GM10248 (cell line): ENCODE measurements at places on chromosomes 3 and 15.

DNA sequence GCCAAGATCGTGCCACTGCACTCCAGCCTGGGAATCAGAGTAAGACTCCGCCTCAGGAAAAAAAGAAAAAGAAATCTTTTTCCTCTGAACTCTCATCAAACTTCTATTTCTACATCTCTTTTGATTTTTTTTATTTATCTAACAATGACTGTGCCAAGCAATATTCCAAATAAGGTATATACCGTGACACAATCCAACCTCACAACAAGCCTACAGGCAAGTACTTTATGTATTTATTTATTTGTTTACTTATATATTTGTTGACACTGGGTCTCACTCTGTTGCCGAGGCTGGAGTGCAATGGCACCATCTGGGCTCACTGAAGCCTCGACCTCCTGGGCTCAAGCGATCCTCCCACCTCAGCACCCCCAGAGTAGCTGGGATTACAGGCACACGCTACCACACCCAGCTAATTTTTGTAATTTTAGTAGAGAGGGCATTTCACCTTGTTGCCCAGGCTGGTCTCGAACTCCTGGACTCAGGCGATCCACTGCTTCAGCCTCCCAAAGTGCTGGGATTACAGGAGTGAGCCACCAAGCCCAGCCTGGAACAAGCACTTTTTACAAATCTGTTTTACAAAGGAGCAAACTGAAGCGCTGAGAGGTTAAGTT lies 94.9 kb upstream of the CHD2 start:
- DNase-seq = no peak

GRCh38 chr3:155329513-155330048 lies 36.1 kb upstream of the STRIT1 start:
- no peak for DNase-seq

DNA sequence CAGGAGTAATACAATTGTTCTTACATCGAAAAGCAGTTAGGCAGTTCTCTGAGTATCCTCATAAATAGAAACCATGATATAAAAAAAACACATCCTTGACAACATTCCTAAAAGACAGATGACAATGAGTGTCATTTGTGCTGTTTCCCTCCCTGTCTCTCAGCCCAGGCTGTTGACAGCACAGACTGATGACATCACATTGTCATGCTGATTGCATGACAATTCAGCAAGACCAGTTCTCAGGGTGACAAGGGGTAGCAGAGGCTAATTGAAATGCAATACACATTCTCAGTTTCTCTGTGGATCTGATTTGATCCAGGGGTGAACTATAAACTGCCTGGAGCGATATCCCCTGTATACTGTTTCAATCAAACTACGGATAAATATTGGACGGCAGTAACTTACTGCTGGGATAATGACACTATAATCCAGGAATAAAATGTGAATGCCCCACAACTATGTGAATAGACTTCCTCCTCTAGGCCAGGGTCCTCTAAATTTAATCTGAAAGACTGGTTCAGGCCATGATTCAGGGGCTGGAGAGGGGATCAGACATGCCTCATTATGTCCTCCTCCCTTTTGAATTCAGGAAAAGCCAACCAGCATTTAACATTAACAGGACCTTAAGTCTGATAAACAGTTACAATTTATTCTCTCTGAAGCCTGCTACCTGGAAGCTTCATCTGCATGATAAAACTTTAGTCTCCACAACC lies 16.7 kb upstream of the EIF1B start:
- DNase-seq = no peak

GRCh38 chr3:42732829-42733459 lies 30.3 kb upstream of the HHATL start:
- no peak for DNase-seq

DNA sequence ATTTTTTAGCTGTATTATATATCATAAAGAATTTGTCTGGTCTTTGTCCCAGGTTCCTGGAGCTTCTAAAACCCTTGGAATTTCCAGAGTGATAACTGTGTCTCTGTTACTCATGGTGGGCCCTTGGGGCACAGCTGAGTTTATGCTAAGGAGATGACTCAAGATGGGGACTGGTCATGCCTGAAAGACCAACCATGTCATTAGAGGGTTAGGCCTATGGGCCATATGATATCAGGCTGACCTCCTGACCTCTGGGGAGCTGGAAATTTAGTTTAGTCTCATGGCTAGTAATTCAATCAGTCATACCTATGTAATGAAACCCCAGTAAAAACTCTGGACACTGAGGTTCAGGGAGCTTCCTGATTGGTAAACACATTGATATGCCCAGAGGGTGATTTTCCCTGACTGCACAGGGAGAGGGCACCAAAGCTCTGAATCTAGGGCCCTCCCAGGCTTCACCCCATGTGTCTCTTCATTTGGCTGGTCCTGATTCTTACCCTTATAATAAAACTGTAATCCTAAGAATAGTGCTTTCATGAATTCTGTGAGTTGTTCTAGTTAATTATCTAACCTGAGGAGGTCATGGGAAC lies 69.6 kb downstream of the EEFSEC start:
- DNase-seq = no peak

DNA sequence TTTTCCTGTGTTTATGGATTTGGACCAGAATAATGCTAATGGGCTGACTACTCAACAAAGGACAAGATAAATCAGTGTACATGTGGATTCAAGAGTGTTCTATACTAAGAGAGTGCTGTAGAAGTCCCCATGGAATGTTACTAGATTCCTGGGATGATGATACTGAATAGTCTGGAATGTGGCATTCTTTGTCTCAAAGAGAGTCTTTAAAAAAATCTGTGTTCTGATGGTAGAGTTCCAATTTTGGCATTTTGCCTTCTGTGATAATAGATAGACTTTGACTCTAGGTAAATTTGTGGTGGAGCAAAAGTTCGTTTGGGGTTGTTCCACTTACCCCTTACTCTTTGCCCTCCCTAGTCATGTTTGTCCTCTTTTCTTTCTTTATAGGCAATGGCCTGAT lies 43.7 kb downstream of the NMD3 start:
- DNase-seq = no peak

- no peak for DNase-seq
Measured at GRCh38 chr15:25450163-25450562, 11.3 kb upstream of the UBE3A start.

- DNase-seq = no peak
Measured at GRCh38 chr3:66486202-66486601, 14.6 kb downstream of the LRIG1 start.

DNA sequence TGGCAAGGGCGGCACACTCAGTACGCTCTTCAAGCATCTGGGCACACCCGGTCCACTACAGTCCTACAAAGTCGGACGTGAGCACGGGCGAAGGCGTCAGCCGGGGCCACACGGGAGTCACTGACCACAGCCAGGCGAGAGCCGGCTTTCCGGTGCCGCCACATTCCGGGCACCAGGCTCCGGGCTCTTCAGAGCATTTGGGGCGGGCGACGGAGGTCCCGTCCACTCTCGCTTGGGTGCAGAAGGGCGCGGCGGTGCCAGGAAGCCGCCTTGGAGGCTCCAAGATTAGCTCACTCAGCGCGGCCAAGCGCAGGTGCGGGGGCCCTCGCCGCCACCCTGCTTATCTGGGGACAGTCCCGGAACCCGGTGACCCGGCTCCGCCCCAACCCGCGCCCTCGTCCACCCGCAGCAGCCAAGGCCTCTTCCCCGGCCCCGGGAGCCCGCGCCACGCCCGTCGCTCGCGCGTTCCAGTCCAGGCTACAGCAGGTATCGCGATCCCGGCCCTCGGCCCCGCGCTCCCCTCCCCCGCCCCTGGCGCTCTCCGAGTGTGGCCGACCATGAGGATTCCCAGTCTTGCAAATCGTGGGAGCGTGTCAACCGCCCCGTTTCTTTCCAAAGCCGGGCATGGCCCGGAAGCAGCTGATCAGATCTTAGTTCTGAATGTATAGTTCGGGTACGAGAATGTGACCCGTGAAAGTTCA lies at the start of gene ADPRH:
Gene ADPRH, plus strand, starts transcription at position 127 of the 701 bp plus-strand sequence. CDS start 2,678 bp downstream, outside the sequence.
- peak; percentile 83 for DNase-seq

GRCh38 chr3:66423791-66424190 lies 77.0 kb downstream of the LRIG1 start:
- no peak for DNase-seq

DNA sequence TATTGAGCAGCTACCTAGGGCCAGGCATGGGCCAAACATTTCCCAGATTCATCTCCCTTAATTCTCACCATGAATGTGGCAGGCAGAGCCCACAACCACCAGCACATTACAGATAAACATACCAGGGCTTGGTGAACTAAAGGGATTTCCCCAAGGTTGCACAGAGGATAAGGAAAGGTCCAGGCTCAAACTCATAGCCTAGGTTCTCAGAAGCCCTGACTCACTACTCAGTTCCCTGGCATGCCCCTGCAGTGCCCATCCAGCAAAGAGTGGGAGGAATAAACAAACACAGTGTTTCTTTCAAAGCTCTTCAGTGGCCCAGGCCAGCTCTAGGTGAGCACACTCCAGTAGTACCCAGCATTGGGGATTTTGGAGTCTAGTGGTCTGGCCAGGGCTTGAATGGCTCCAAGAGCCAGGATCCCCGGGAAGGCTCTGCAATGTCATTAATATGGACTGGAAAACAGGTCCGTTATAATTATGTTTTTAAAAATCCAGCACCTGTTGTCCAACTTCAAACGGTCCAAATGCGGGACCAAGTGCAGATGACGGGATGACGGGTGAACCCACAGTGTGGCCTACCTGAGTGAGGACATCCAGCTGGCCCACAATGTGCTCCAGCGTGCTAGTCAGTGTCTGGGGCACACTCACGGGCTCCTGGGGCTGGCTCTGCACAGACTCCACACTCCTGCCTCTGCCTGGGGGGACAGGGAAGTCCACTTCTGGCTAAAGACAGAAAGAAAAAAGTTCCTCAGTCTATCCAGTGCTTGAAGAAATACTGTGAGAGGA lies 39.8 kb upstream of the DUSP7 start:
- no peak for DNase-seq

DNA sequence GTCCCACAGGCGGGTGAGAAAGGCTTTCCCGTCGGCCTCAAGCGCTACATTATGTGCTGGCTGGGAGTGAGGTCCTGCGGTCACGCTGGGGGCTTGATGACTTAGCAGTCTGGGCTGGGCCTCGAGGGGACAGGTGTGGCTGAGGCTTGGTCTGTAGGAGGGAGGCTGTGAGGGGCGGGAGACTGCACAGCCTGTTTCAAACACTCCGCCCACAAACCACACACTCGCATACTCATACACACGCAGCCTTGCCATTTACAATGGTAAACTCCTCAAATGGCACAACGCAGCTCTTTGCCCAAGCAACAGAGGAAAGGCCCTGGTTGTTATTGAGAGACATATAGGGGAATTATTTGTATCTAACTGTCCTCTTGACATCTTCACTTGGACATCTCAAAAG lies 32.4 kb upstream of the RASGRF1 start:
- no peak for DNase-seq

- no peak for DNase-seq
Measured at GRCh38 chr3:140384028-140384771, 293.7 kb upstream of the TRIM42 start.

GRCh38 chr3:188397766-188398705 lies 244.1 kb downstream of the LPP start:
- DNase-seq = no peak

GRCh38 chr3:97409612-97410011 lies 354.9 kb upstream of the ARL6 start:
- no peak for DNase-seq

DNA sequence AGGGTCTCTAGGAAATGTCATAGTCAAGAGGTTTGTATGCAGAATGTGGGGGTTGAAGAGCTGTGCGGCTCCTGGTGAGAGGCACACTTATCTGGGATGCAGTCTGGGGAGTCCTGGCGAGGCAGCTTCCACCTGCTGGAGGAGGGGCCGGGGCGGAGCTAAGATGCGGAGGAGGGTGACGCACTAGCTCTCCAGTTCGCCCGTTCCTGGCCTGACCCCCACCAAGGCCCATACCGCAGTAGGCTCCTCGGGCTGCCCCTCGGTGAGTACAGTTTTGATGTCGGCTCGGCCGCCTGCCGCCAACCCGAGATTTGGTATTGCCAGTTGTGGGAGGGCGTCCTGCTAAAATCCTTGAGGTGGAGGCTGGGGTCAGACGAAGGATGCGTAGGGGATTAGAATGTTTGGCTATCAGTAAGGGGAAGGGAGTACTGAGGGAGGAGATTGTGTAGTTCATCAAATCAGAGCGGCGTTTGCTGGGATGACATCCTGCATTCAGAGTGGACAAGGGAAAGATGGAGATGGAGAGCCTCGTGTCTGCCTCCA lies at the start of gene SCG5:
Gene SCG5, plus strand, starts transcription at position 194 of the 543 bp plus-strand sequence. CDS start 1,883 bp downstream, outside the sequence.
- DNase-seq = no peak

GRCh38 chr3:31013843-31014242 lies 119.4 kb upstream of the GADL1 start:
- no peak for DNase-seq

GRCh38 chr3:116873142-116873541 lies 163.6 kb downstream of the TUSC7 start:
- no peak for DNase-seq

DNA sequence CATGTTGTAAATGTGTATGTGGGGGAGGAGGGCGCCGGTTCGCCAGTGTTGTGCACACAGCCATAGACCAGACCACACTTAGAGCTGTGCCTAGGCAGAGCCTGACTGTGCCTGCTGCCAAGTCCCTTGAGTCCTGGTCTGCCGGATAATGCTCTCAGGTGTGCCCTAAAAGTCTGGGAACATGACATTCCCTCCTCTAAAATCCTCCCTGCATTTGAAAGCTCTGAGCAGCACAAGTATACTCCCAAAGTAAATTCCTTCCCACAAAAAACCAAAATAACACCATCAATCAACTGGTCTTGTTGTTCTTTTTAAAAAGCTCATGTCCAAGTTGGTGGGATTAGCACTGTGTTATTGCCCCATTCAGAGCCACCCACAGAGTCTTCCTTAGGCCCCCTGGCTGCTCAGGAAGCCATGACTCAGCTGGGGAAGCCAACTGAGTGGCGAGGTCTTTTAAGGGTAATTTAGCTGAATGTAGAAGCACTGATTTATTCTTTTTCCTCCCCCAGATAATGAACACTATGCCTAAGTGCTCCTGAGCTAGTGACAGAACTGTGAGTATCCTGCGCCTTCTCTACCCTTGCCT lies 147.8 kb upstream of the MCTP2 start:
- no peak for DNase-seq

GRCh38 chr3:44067431-44067830 lies 174.3 kb upstream of the TOPAZ1 start:
- no peak for DNase-seq

DNA sequence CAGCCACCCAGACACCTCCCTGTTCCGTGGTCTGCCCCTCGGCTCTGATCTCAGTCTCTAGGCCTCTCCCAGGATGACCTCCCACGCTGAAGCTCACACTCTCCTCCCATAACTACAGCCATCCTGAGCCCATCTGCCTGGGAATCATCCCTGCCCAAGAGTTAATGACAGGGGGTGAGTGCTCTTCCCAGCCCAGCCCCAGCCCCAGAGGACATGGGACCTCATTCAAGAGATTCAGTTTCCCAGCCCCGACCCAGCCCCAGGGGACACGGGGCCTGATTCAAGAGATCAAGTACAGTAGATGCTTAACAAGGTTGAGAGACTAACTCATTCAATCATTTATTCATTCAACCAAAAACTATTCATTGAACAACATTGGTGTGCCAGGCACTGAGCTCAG lies 272.0 kb downstream of the XXYLT1 start:
- no peak for DNase-seq
